ENCODE measurements at places on chromosomes 1 and 21.

GRCh38 chr1:154999571-155000410 is 2.8 kb upstream of the ZBTB7B start:
- DNase-seq = no peak

- DNase-seq = no peak
Observed at GRCh38 chr1:170254371-170254770, 108.6 kb downstream of the NTMT2 start.

DNA sequence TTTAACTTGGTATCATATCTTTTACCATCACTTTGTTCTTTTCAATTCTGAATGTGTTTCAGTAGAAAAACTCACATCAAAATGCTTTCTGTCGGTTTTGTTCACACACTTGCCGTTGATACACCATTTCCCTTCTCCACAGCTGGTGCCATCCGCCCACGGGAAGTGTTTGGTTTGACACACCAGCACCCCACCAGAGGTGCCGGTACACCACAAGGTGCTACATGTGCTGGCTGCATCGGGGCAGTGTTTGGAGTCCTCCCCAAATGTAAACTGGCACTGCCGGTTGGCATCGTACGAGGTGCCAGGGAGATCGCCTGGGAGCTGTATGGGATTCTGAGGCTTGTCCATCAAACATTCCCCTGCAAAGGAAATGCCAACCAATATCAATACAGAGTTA is 5.0 kb downstream of the ADAMTS1 start:
- DNase-seq = no peak

GRCh38 chr1:72037745-72038343 is 244.5 kb downstream of the NEGR1 start:
- DNase-seq = no peak

DNA sequence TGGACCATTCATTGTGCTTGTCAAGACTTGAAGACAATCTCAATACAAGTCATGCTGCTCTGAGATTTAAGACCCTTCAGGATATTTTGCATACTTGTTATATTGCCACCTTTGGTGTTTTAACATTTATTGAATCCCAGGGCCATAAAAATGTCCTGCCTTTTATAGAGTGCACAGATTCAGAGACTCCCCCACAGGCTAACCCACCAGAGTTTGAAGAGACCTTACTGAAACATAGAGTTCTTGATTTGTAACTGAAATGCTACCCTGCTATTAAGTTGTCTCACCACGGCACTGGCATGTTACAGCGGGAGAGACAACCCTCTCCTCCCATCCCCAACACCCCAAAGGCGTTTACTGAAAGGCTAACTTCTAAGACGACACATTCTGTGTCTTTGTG is 313.9 kb upstream of the USP24 start:
- DNase-seq = no peak

DNA sequence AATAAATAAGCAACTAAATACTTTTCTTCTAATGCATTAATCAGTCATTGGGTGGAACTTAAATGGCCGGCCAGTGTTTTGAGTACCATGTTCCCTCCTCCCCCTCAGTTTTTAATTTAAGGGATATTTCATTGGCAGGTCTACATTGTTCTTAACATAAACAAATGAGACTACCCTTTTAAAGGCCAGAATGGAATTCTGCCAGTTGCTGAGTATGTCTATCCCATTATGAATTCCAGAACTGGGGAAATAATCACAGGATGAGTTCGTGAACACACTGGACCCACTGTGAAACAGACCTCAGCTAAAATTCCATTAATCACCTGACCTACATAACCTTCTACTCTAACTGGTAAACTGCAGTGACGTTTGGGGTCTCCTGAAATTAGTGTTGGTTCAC is 305.5 kb upstream of the PKN2 start:
- no peak for DNase-seq

- DNase-seq = no peak
Observed at GRCh38 chr1:63674238-63674864, 81.1 kb downstream of the PGM1 start.

- DNase-seq = no peak
Observed at GRCh38 chr1:54323921-54324250, 82.3 kb downstream of the SSBP3 start.

- DNase-seq = no peak
Observed at GRCh38 chr1:51265618-51266017, 29.5 kb downstream of the RNF11 start.

- no peak for DNase-seq
Observed at GRCh38 chr1:31704271-31705079, 658 bp upstream of the COL16A1 start.

DNA sequence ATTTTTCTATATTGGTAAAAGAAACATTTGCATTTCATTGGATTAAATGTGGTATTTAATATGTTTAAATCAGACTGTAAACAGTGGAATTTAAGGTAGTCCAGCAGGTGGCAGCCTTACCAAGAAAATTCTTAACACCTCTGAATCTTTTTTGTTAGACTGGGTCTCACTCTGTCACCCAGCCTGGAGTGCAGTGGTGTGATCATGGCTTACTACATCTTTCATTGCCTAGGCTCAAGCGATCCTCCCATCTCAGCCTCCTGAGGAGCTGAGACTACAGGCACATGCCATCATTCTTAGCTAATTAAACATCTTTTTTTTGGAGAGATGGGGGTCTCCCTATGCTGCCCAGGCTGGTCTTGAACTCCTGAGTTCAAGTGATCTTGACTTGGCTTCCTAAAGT is 98.8 kb downstream of the RABGAP1L start:
- DNase-seq = no peak

DNA sequence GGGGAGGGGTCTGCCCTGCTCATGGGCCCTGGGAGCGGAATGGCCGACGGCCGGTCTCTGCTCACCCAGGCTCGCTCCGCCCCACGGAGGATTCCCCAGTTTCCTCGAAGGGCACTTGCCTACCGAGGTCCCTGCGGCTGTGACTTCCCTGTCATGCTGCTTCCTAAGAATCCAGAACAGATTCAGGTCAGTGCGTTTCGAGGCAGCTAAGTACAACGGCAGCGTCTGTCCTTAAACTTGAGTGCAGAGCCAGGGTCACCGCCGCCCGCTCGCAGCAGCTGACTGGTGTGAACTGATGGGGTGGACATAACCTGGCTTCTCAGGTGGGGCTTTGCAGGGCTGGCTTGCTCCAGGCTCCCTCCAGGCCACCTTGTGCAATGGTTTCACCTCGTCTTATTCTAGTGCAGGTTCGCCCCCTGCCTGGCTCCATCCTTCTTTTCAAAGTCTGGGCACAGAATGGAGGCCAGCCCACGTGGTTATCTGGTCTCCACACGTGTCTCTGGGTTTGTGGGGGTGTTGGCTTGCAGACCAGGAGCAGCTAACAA is 7.6 kb upstream of the C1orf174 start:
- no peak for DNase-seq

DNA sequence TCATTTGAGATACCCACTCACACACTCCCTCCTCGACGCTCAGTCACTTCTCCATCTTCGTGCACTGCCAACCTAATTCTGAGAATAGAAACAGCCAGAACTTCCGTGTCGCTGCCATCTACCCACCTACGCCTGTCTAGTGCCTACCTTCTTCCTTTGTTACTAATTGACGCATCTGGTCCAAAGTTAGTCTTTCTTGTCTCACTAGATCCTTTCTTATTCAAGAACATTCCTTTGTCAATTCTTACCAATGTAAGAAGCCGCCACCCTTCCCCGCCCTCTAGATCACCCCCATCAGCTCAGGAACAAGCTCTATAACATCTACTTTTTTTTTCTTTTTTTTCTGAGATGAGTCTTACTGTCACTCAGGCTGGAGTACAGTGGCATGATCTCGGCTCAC is 3.7 kb downstream of the PADI6 start:
- DNase-seq = no peak

DNA sequence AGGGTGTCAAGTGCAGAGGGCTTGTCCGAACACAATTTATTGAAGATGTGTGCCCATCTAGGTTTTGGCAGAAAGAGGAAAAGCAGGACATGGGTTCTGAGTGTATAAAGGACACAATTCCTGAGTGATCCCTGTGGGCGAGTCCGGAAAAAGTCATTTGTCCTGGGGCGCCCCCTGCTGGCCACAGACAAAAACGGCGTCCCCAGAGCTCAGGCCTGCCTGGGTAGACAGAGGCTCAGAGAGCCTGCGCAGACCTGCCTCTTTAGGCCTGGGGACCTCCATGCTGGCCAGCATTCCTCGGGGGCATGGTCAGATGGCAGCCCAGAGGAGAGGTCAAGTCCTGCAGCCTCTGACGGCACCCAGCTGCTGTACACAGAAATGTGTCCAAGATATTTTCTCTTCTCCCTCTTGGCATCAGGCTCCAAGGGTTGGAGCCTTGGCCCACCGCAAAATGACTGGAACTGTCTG is 65.5 kb upstream of the LRP8 start:
- no peak for DNase-seq

- DNase-seq = no peak
Observed at GRCh38 chr1:55039342-55040082, at the start of gene PCSK9. TSS of gene PCSK9 (plus strand) at chr1:55039548. CDS start at chr1:55039838, 290 bp downstream.

GRCh38 chr21:45071078-45071873 is 3.1 kb upstream of the ADARB1 start:
- DNase-seq = no peak

Measured in cortex of kidney (tissue), 1 donor.